ENCODE measurements at places on chromosomes 13 and 19.

DNA sequence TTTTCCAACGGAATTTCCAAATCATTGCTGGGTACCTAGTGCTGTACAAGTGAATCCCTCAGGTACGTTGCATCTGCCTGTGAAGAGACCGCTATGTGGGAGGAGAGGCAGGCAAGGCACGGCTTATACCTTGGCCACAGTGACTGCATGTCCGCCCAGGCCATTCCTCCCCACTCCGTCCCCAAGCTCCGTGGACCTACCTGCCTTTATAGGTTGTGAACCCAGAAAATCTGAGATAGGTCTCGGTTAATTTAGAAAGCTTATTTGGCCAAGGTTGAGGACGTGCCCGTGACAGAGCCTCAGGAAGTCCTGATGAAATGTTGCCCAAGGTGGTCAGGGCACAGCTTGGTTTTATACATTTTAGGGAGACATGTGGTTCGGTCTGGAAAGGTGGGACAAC, 218.5 kb upstream of the TSHZ3 start:
- no peak for DNase-seq

- no peak for DNase-seq
These were observed 75.4 kb upstream of the STK24 start for GRCh38 chr13:98652276-98652675.

DNA sequence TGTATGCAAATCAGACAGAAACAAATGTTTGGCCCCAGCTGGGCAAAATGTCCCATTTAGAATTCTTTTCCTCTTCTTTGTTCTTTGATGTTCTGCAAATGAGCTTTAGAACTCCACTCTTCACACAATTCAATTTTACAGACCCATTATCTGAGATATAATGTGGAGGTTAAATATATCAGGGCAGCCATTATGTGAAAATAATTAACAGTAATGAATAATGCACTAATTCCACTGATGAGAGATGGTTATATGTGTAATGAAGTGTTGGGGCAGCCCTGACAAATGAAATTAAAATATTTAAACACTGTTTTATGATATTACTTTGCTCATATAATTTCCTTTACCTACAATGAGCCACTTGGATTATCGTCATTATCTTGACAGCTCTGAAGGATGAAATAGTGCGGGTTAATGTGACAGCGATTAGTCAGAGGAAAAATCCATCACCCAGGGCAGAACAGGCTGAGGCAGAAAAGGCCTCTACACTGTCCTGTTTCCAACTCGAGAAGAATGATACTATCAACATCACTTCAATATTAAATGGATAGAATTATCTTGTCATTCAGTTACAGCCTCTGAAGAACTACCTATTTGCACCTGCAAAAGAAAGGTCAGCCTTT, 321.1 kb downstream of the RBM26 start:
- DNase-seq: no peak

DNA sequence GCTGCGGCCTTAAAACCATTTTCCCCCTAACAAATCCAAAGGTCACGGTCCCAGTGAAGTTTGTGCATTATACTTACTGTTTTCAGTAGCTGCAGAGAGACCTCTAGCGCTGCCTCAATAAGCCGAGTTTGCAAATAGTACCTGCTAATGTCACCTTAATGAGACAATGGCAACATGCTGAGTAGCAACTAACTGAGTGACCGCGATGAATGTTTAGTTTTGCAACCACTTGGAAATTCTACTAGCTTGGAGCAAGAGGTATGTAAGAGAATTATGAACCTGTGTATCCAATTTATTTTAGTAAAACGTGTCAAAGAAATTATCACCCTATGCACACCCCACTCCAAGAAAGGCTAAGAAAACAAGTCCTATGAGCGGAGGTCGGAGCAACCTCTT, 1.2 kb downstream of the KPNA3 start:
- DNase-seq: peak; percentile 17

DNA sequence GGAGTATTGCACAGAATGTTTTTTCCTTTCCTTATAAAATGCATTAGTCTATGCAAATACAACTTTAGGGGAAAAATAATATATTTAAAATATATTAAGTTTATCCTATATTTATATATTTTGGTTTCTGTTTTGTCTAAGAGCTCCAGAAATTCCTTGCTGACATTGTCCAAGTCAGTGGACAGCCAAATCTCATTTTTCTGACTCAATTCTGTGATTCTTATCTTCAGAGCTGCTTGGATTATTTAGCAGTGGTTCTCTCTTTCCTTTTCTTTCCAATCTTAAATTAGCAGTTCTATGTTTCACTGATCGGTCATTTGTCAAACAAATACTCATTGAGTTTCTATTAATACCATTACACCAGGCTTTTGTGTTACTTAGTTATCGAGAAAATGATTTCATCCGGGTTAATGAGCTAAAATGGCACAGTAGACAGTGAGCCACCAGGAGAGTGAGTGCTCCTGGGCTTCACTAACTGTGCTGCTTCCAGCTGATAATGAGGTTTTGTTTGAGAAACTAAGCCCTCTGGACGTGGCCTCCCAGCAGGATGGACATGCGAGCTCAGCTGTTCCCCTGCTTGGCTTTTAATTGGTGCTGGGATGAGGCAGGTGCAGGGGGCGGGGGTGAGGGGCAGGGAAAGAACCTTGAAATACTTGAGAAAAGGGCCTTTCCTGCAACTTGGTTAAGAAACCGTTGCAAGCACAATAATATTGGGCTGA, 44.0 kb downstream of the ATP11A start:
- DNase-seq: no peak

DNA sequence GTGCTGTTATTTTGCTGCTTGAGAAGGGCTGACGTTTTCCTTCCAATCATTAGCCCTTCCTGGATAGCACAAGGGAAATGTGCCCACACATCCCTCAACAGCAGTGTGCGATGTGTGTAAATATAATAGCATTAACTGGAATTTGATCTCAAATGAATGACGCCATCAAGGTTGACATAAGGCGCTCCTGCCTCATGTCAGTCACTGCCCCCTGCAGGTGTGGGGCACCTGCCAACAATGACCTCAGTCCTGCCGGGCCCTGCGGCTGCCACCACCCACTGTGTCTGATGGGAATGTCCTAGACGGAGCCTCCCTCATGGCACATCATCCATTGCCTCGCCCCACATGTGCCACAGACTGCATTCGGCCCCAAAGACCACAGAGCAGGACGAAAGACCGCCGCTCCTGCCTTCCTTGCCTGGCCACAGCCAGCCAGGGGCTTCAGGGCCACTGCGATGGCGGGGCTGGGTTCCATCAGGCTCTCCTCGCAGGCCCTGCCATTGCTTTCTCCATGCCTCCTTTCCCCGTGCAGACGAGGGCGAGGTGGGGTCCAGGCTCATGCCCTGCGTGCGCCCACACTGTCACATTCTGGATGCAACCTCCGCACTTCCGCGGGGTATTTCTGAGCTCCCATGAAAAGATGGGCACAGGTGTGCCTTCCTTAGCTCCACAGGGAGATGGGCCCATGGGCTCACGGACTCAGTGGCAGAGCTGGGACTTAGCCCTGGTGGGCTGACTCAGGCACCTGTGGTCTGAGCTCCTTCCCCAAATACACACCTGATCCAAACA, 146.7 kb downstream of the SOX1 start:
- no peak for DNase-seq

DNA sequence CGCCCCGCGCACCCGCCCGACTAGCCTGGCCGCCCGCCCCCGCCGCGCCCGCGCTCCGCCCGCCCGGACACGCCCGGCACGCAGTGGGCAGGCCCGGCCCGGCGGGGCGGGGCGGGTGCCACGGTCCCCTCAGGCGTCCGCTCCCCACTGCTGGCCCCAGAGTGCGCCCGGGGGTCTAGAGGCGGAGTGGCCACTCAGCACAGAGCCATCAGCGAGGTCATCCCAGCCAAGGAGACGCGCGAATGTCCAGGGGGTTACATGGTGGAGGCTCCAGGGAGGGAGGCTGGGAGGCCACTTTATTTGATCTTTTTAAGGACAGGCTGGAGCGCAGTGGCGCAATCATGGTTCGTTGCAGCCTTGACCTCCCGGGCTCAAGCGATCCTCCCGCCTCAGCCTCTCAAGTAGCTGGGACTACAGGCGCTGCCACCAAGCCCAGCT, 236 bp upstream of the TINCR start:
- no peak for DNase-seq

DNA sequence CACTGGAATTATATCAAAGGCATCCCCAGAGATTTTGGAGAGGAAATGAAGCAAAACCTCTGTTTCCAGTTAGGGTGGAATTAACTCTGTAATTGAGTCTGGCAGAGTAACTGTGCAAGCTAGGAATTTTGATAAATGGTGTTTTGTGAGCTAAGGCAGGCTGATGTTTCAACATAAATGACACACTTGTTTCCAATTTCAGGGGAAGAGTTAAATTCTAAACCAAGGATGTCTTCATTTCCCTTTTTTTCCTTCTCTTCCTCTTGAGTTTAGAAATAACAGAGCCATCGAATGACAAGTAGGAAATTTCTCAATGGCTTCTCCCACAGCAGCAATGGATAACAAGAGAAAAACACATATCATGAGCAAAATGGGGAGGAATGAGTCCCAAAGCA, 131.2 kb downstream of the IRS2 start:
- DNase-seq: no peak

GRCh38 chr13:33490461-33491327, 205.1 kb upstream of the STARD13 start:
- DNase-seq: no peak

DNA sequence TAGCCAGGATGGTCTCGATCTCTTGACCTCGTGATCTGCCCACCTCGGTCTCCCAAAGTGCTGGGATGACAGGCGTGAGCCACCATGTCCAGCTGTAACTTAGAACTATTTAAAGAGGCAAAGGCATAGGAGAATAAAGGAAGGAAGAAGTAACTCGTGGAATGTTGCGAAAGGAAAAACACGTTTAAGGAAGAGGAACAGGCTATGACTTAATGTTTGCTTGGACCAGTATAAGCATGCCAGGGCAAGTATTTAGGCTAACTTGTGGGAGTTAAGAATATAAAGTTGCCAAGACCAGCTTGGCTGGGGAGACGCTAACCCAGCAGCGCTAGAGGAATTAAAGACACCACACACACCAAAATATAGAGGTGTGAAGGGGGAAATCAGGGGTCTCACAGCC, 33.5 kb downstream of the ZNF844 start:
- DNase-seq: no peak

- no peak for DNase-seq
These were observed 2.8 kb upstream of the IFNL1 start for GRCh38 chr19:39293394-39293793.

GRCh38 chr19:46537136-46538097, 41.8 kb upstream of the PNMA8B start:
- peak; percentile 74 for DNase-seq
